Fibroblast of villous mesenchyme (primary cell): ENCODE measurements at places on chromosomes 3 and 15. TPM values are rescaled to one million over a fixed set of nuclear protein-coding genes. Genes with fewer than 3 reads are reported as not detected.

Gene XCR1
- total RNA-seq, result not detected in 2 replicates

Gene TTLL13
- total RNA-seq, result under 0.01 and 0.32 TPM in 2 replicates

Gene LARP6
- 36.7 and 46.7 TPM in 2 replicates for total RNA-seq

- no peak for DNase-seq
These were observed 247.7 kb downstream of the ZBTB20 start for GRCh38 chr3:114899186-114899931.

- DNase-seq, result peak; percentile 60
These were observed 4.7 kb downstream of the RBMS3 start for GRCh38 chr3:29285471-29286071.
